ENCODE measurements at places on chromosomes 5 and 9.

GRCh38 chr5:78215972-78216371 is 78.5 kb downstream of the AP3B1 start:
- no peak for DNase-seq

DNA sequence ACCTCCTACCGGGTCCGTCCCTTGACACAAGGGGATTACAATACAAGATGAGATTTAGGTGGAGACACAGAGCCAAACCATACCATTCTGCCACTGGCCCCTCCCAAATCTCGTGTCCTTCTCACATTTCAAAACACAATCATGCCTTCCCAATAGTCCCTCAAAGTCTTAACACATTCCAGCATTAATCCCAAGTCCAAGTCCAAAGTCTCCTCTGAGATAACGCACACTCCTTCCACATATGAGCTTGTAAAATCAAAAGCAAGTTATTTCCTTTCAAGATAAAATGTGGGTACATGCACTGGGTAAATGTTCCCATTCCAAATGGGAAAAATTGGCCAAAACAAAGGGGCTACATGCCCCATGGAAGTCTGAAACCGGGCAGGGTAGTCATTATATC is 463.9 kb upstream of the CDH9 start:
- no peak for DNase-seq

GRCh38 chr5:132202711-132203463 is 24.8 kb downstream of the P4HA2 start:
- no peak for DNase-seq

DNA sequence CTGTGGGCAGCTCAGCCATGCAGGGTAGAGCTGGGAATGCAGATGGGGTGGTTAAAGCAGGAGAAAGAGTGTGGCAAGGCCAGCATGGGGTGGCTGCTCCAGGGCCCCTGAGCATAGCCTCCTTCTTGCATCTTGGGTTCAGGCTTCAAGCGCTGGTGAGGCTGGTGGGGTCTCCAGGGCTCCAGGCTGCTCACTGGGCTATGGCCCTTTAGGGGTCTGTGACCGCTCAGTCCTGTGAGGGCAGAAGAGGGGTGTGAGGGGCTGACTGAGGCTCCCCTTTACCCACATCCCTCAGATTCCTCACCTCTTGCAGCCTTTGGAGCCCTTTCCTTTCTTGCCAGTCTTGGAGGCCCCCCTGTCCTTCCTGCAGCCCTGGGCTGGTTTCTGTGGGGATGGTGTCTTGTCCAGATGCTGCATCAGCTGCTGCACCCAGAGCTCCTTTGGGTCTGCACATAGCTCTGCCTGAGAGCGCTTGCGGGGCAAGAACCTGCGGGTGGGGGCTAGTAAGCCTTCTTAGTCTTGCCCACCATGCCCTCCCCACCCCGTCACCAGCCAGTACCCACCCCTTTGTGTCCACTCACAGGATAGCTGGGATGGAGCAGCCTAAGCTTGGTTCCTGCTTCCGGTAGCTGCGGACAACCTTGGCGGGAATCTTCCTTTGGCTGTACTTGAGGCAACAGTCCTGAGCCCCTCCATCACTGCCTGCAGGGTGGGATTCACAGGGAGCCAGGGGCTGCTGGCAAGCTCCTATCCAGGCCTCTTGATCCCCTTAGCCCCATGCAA is 549 bp downstream of the CCL21 start:
- DNase-seq = no peak

DNA sequence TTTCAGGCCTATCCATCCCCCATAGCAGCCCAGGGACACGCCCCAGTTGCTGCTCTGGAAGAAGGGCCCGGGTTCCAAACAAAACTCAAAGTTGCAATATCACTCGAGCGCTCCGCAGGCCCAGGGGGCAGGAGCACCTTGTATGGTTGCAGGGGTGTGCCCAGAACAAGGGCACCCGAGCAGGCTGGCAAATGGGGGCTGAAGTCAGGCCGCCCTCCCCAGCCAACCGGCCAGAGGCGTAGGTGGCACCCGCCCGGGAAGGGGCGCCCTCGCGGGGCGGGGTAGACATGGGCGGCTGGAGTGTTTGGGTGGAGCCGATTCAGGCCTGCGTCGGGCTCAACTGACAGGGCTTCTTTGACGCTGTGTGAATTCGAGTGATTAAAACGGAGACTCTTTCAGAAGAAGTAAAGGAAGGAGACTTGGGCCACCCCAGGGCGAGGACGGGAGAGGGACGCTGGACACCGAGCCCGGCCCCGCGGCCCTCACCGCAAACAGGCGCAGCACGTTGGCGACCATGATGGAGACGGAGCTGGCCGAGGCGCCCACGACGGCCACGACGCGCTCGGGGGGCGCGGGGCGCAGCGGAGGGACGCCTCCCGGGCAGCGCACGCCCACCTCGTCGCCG is 1.1 kb downstream of the GRM6 start:
- DNase-seq = no peak

- no peak for DNase-seq
Measured at GRCh38 chr9:72356041-72356582, 8.9 kb downstream of the ZFAND5 start.

- no peak for DNase-seq
Measured at GRCh38 chr5:140827704-140828361, at the start of gene PCDHA6. Gene PCDHA6 (plus strand): TSS chr5:140827960. CDS start chr5:140828092, 132 bp downstream.

GRCh38 chr5:139417214-139417613 is 13.3 kb upstream of the SPATA24 start:
- peak; percentile 82 for DNase-seq

DNA sequence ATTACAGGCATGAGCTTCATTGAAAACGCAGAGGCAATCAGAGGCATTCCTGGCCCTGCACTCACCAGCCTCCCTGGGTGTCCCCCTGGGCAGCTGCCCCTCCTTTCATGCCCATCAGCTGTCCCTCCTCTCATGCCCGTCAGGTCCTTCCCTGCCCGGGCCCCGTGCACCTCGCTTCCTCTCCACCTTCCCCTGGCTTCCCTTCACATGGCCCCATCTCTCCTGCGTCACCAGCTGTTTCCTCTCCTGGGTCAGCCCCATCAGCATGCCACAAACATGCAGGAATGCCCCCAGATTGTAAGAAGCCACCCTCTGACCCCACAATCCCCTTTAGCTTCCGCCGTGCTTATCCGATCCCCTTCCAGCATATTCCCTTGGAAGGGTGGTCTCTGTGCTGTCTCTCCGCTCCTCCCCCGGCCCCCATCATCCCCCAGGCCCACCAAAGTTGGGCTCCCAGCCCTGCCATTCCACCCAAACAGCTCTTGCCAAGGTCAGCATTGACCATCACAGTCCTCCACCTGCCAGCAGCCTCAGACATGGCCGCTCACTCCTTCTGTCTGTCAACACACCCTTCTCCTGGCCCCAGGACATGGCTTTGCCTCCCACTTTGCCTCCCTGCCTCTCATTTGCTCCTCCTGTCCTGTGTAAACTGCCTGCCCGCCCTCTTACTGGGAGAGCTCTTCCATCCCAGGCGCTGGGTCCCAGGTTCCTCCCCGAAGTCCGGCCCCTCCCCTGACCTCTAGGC is 98.6 kb upstream of the IER5L start:
- peak; percentile 54 for DNase-seq

DNA sequence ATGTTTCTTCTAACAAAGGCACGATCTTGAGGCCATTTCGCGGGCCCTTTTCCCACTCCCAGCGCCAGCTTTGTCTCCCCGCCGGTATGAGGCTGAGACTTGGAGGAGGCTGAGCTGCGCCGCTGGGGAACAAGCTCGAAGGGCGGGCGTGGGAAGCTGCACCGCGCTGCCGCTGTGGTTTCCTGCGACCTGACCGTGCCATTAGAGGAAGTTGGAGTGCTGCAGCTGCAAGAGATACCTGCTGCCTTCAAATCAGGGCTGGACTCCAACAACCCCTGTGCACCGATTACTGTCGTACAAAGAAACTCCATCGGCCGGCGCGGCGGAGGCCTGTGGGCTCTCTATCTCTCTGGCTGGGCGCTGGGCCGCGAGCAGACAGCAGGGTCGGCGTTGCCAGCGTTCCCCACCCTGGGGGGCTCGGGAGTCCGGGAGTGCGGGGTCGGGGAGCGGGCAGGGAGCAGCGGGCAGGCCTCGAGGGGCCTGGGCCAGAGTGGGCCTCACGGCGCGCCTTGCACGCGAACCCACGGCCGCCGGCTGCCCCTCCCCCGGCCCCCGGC is 1.3 kb upstream of the ERBIN start:
- peak; percentile 42 for DNase-seq

- DNase-seq = no peak
Measured at GRCh38 chr5:54969856-54970828, 15.3 kb downstream of the ESM1 start.

- DNase-seq = no peak
Measured at GRCh38 chr9:126521089-126521488, 92.6 kb upstream of the LMX1B start.
